HCT116 (cell line): ENCODE measurements at places on chromosomes 2 and 18. TPM values are rescaled to one million over a fixed set of nuclear protein-coding genes. Genes with fewer than 3 reads are reported as not detected.

DNA sequence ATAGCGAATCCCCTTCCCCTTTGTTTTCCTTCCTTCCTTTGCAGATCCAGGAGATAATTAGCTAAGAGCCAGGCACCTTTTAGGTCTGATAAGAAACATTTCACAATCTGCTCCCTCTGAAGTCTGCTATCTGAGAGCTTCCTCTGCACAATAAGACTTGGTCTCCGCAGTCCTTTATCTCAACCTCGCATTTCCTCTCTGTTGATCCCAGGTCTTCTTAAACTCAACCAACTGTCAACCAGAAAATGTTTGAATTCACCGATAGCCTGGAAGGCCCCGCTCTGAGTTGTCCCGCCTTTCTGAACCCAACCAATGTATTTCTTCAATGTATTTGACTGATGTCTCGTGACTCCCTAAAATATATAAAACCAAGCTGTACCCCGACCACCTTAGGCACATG, 78.4 kb upstream of the CTDP1 start:
- no peak for DNase-seq

GRCh38 chr2:227849906-227850305, 21.5 kb upstream of the DAW1 start:
- DNase-seq: no peak

GRCh38 chr2:10402062-10402585, 46.0 kb downstream of the ODC1 start:
- DNase-seq: no peak

The MYO5B gene
- total RNA-seq: 32.1 TPM

The CFAP65 gene
- 0.52 TPM for total RNA-seq

The C1GALT1C1L gene
- total RNA-seq: 0.20 TPM

The DNAH7 gene
- total RNA-seq: not detected

The LGALSL gene
- 14.2 TPM for total RNA-seq

- no peak for DNase-seq
These were observed 66.9 kb downstream of the CDH20 start for GRCh38 chr18:61400016-61400635.

- DNase-seq: no peak
These were observed 556 bp downstream of the CYRIA start for GRCh38 chr2:16664809-16665747.

The SDC1 gene
- 32.0 TPM for total RNA-seq

The ZSWIM2 gene
- not detected for total RNA-seq

The GPR39 gene
- total RNA-seq: 5.1 TPM

The FAM124B gene
- not detected for total RNA-seq

GRCh38 chr2:47503481-47504070, 100.6 kb downstream of the MSH2 start:
- no peak for DNase-seq

- no peak for DNase-seq
These were observed 276.9 kb downstream of the PTPRM start for GRCh38 chr18:7844017-7844416.

DNA sequence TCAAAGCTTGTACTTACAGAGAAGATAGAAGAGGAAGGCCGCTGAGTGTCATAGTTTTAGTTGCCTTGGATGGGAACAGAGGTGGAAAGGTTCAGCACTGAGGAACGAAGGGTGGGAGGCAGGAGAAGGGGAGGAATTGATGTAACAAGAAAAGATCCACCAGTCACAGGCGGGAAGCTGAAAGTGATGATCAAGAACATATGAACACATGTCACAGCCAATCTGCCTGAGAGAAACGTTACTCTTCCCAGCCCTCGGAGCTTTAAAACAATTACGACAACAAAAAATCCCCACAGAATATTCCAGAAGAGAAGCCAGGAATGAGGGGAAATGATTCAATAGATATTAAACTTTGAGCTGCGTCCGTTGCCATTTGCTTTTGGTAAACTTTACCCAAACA, 87.1 kb downstream of the TSHZ1 start:
- no peak for DNase-seq

GRCh38 chr2:199395311-199395710, 62.4 kb downstream of the SATB2 start:
- no peak for DNase-seq
